ENCODE measurements at places on chromosomes 3 and 15.

GRCh38 chr3:126061301-126062032, 22.5 kb downstream of the SLC41A3 start:
- DNase-seq = no peak

- DNase-seq = no peak
Measured at GRCh38 chr3:182258538-182259177, 534.6 kb upstream of the ATP11B start.

GRCh38 chr3:75192146-75192616, 471.9 kb upstream of the FRG2C start:
- DNase-seq = no peak

DNA sequence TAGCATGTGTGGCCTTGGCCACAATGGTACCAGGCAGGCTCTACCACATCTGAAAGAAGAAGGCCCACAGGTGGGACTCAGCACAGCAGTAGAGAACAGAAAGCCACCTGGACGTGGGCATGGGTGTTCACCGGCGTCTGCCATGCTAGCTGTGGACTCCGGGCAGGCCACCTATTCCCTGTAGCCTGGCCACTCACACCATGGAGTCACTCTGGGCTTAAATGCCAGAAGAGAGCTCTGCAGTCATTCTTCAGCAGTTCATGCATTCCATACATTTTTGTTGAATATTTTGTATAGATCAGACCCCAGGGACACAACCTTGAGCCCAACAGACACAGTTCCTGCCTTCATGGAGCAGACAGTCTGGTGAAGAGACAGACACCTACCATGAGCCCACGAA, 138.6 kb downstream of the SRGAP3 start:
- no peak for DNase-seq

DNA sequence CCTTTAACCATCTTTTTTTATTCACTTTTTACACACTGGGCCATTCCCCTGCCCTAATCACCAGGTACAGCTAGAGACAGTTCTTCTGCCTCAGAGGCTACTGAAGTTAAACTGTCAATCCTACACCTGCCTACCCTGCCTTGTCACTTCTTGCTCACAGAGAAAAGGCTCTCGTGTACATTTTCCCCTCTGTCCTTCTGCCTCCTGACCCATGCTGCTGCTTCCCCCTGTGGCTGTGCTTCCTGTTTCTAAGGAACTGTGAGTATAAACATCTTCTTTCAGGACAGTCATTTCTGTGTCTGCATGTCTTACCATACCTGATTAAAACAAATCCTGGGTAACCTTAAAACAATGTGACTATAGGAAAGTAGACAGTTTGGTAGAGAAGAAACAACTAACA, 236.4 kb upstream of the MRPL3 start:
- no peak for DNase-seq

- DNase-seq = no peak
Measured at GRCh38 chr3:186340204-186340603, 21.8 kb downstream of the DGKG start.

DNA sequence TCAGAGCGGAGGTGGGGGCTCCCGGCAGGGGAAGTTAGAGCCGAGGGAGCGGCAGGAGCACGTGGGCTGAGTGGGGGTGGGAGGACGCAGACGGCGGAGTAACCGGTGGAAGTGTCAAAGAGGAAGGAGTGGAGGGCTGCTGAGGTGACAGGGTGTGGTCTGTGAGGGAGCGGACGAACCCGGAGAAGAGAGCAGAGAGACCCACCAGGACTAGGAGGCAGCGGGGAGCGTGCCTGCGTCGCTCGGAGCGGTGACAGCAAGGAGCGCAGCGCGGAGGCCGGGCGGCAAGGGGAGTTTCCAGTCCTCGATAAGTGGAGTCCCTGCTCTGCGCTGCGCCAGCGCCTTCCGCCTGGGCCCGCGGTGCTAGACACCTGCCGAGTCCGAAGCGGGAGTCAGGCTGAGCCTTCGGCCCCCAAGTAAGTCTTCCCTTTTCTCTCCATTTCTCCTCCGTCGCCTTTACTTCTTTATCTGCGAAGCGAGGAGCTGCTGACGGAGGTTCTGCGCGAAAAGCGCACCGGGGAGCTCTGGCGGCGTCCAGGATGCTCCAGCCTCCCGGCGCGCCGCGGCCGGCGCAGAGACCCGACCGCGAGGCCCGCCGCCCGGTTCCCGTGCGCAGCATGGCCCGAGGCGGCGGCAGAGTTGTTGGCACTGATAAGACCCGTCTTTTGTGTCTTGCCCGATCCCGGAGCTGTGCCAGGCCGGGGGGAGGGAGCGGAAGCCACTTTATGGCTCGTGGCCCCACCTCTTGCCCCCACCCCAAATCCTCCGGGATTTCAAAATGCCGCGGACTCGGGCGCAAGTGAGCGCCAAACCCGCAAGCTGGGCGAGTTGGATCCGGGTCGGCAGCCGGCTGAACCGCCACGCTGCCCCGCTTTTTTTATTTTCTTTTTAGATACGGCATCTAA, 533.0 kb upstream of the SEMA6D start:
- peak; percentile 27 for DNase-seq

- peak; percentile 56 for DNase-seq
Measured at GRCh38 chr15:31974855-31975829, 55.2 kb upstream of the CHRNA7 start.

DNA sequence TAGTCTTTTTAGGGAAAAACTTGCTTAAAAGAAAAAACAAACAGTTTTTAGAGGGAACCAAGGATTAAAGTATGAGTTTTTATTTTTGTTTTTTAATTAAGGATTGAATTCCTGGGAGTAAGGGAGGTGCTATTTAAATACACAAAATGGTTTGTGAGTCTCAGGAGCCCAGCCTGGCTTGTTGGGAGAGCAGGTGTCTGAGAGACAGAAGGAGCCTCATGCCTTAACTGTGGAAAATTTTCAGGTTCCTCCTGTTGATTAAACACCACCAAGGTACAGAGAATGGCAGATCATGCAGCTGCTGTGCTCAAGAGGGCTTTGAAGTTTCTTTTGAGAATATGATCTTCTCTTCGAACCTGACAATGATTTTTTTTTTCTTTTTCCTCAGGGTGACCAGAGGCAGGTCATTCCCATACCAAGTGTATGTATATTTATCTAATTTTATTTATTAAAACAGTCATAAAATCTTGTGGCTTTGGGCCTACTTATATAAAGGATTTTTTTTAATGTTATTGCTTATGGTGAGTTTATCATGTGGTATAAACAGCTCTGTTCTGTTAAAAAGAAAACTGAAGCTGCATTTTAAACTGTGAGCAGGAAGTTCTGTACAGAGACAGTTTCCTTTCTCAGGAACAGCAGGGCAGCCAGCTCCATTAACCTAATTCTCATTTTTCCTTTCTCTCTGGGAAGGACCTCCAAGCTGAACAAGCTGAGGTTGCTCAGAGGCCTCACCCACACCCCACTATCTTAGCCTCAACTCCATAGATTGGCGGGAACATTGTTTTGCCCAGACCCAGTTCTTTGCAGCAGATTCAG, 33.7 kb upstream of the VILL start:
- no peak for DNase-seq

DNA sequence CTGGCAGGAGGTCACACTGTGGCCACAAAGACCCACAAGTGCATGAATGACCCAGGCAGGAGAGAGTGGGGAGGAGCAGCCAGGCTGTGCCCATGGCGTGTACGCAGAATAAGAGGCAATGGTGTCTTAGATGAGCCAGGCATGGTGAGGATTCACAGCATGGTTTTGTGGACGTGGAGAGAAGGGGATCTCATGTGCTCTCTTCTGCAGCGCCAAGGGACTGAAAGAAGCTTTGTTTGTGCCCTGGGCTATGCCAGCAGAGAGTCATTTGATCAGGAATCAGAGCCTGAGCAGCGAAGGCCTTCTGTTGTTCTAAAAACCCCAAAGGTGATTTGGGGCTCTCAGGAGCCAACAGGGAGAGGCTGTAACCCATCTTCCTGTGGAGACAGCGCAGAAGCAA, 18.7 kb upstream of the RPP14 start:
- no peak for DNase-seq

DNA sequence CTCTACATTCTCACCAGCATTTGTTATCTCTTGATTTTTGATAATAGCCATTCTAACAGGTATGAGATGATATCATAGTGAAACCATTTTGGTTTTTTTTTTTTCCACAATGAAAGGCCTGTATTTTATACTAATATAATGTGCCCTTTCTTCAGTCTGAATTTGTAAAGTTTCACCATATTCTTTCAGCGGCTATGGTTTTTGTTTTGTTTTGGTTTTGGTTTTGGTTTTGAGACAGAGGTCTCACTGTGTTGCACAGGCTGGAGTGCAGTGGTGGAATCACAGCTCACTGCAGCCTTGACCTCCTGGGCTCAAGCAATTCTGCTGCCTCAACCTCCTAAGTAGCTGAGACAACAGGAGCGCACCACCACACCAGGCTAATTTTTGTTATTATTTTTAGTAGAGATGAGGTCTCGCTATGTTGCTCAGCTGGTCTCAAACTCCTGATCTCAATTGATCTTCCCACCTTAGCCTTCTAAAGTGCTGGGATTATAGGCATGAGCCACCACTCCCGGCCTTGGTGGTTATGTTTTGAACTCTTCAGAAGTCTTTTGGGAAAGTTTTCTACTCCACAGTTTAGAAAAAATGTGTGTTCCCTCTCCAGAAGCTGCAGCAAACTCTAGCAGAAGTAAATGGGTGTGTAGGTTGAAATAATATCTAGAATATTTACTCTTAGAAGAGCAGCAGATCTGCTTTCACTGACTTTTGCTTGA, 110.2 kb upstream of the UMPS start:
- DNase-seq = no peak

GRCh38 chr3:148937467-148938255, 53.7 kb upstream of the GYG1 start:
- DNase-seq = no peak

DNA sequence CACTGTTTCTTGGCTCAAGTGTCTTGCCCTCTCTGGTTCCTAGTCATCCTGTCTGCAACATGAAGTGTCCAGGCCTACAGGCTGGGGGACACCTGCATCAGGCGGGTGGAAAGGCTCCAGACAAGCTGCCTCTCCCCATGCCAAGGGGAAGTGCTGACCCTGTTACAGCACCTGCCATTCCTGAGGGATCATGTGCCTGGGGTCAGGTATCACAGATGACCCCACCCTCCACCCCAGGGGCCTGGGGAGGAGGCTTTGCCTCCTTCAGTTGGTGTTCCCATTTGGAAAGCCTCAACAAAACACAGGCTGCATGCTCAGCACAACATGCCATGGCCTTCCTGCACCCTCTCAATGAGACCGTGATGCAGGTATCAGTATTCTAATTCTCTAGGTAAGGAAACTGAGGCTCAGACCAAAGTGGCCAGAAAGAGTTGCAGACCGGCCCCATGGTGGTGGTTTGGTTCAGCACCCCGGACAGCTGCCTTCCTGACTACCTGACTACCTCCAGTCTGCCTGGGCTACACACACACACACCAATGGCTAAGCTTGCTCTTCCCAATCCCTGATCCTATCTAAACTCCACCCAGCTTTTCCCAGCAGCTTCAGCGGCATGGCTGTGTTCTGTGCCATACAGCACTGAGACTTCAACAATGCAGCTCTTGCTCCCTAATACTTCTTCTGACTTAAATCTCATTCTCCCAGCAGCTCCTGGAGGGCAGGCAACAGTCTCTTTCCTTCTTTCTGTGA, 69.7 kb upstream of the LINGO1 start:
- DNase-seq = peak; percentile 55

- no peak for DNase-seq
Measured at GRCh38 chr3:116285781-116286421, 159.4 kb downstream of the LSAMP start.

DNA sequence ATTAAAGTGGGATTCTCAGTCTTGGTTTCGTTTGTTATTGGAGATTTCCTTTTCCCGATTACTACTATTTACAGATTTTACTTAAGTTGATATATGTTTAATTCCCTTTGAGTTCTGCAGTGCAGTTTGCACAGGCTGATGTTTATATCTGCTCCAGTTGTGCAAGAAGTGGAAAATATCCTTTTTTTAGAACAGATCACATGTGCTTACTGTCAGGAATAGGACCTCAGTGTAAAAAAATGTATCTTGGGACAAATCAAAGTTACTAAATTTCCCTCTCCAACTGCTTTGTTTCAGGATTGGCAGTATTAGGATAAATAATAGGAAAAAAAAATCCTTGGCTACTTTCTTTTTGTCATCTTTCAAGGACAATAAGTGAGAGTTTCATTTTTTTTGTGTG, 6.9 kb downstream of the MITF start:
- DNase-seq = no peak

GRCh38 chr3:144457758-144458157, 486.1 kb downstream of the DIPK2A start:
- DNase-seq = no peak
